Amniotic epithelial cell (primary cell): ENCODE measurements at places on chromosomes 16 and 17.

DNA sequence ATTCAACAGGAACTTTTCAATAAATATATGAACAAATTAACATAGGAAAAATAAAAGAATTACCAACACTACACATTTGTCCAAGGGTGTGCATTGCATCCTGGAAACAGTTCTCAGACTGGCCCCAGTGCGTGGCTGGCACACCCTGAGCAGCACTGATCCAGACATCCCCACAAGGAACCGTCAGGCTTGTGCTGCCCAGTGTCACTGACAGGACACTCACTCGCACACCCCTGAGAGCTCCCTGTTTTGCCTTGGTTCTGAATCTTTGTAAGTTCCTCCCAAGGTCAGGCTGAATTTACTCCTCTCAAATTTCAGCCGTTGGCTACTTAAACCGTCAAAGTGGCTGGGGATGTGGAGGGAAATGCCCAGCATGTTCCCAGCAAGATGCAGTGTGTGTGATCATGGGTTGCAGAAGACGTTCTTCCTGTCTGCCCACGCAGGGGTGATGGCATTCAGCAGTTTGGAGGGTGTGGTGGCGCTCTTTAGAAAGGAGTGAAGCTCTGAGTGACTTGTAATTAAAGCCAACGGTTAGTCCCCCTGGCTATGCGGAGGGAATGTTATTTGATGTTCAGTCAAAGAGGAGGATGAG lies 1.7 kb downstream of the MT2A start:
- peak; percentile 94 for DNase-seq

DNA sequence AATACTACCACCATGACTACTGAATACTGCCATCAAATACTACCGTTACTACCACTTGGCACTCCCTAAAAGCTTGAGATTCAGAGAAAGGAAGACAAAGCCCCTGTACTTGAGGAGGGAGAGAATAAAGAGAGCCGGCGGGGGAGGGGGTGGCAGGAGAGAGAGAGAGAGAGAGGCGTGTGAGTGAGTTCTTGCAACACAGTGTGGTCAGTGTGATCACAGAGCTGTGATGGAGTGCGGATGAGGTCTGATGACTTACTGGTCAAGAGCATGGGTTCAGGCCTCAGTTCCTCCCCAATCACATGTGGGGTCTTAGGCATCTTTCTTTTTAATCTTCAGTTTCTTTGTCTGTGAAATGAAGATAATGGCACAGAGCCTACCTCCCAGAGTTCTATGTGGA lies 19.2 kb downstream of the PRKCB start:
- no peak for DNase-seq

DNA sequence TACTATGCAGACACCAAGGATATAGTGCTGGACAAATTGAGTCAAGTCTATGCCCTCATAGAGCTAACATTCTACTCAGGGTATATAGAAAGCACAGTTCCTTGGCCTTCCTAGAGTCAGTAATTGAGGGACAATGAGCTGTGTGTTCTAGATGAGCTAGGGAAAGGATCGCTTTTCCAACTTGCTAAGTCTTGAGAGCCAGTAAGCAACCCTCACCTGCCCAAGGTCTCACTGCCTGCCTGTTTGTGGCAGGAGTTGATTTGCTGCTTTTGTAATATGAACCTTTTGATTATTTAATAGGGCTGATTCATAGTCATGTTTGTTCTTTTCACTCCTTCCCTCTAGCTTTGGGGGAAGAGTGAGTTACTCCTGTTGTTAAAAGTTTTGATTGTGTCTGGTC lies 6.5 kb downstream of the DDX42 start:
- DNase-seq: peak; percentile 47

- DNase-seq: peak; percentile 97
Measured at GRCh38 chr17:77963441-77963840, 4.9 kb downstream of the TNRC6C start.

GRCh38 chr16:35492225-35492624 lies 2032.8 kb downstream of the TP53TG3F start:
- DNase-seq: no peak

GRCh38 chr17:72913142-72913682 lies 179.3 kb downstream of the SLC39A11 start:
- DNase-seq: no peak

DNA sequence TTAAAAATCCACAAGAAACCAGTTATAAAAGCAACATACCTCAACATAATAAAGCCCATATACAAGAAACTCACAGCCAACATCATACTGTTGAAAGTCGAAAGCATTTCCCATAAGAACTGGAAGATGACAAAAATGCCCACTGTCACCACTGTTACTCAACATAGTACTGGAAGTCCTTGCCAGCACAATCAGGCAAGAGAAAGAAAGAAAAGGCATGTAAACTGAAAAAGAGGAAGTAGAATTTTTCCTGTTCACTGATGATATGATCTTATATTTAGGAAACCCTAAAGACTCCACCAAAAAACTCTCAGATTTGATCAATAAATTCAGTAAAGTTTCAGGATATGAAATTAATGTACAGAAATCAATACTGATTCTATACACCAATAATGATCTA lies 45.1 kb downstream of the AHSP start:
- no peak for DNase-seq

- no peak for DNase-seq
Measured at GRCh38 chr17:74529243-74529642, 2.0 kb downstream of the CD300LB start.

- DNase-seq: no peak
Measured at GRCh38 chr17:60902399-60902798, 224.7 kb downstream of the BCAS3 start.

- no peak for DNase-seq
Measured at GRCh38 chr16:49788986-49789385, 66.9 kb downstream of the ZNF423 start.

DNA sequence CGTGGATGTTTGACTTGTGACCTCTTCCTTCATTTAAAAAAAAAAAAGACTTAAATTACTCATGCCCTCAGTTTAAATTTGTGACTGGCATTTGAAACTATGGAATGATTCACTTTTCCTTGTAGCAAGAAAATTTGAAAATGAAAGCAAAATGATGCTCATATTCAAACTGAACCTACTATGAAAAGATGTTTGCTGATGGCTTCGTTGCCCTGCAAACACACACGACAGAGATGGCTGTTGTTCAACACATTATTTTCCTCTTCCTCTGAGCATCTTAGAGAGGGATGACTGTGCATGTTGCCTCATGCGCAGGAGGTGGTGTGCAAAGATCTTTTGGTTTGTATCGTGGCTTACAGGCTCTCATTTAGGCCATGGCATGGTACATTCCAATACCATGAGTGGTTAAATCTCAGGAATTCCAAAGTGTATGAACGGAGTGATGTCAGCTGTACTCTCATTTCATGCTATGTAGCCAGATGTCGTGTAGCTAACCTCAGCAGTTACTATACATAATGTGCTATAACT lies 164.5 kb downstream of the PRKCA start:
- peak; percentile 100 for DNase-seq

DNA sequence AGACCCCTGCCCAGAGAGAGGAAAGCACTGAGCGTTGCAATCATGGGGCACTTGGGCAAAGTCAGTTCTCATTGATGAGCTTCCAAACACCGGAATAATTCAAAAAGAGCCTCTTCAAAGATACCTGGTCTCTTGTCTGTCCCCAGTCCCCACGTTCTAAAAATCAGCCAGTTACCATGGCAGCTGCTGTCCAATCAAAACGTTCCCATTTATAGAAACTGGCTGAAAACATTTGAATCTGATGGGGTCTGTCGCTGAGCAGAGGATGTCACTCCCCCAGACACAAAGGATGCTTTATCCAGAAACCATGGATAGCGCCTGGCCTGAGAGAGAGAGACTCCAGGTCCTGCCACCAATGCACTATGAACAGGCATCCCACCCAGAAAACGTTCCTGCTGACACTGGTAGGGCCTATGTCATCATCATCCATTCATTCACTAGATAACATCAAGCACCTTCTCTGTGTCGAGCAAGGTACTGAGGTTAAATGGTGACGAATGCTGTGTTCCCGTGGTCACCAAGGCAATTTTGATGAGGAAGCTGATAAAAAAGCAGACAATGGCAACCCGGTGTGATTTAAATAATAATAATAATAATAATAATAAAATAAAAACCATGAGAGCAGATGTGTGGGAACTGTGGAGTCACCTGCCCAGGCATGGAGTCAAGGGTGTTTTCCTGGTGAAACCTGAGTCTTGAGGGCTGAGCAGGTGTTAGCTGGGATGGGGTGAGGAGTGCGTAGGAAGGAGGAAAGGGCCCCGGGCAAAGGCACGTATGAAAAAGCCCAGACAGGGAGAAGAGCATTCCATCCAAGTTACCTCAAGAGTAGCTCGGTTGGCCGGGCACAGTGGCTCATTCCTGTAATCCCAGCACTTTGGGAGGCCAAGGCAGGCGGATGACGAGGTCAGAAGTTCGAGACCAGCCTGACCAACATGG lies 19.0 kb upstream of the CALB2 start:
- DNase-seq: no peak

DNA sequence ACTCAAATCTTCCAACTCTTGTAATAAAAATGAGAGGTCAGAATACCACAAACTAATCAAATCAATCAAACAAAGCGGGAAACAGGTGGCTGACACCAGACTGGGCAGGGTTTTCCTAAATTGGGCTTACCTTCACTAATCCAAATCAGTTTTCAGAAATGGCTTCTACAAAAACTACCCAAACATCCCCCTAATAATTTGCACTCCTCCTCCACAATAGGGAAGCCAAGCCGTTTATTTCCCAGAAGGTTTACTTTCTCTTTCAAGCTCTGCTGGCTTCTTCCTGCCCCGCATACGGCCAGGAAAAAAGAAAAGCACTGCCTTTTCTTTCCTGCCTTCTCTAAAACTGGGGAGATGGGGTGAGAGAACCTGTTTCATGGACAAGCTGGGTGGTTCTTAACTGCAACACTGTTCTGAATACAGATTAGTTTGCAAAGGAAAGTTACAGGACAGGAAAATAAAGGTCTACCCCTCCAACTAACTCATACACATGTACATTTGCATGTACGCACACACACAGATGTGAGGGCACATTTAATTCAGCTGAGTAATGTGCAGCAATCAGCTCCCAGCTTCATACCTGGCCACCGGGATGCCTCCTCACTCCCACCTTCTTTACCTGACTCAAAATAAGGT lies 9.2 kb downstream of the STAT3 start:
- peak; percentile 33 for DNase-seq

- peak; percentile 73 for DNase-seq
Measured at GRCh38 chr16:1812732-1813163, 13.9 kb downstream of the HAGH start.

DNA sequence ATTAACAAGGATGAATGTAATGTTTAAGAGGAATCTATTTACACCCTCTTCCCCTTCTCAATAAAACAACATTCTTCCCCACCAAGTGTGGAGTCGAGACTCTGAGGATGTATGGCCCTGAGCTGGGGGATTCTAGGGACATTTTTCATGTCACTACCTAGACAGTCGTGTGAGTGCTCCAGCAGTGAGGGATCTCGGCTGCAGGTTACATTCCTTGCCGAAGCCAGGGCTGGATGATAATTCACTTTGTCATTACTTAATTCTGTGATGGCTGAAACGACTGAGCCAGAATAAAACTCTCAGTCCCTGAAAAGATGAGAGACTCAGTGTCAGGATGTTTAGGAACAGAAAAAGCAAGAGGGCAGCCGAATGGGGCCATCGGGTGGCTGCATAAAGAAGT lies 106.9 kb upstream of the HSBP1 start:
- DNase-seq: no peak

GRCh38 chr17:81368161-81369022 lies 26.9 kb upstream of the BAHCC1 start:
- no peak for DNase-seq

GRCh38 chr17:80664217-80664790 lies 119.7 kb downstream of the RPTOR start:
- DNase-seq: peak; percentile 29

DNA sequence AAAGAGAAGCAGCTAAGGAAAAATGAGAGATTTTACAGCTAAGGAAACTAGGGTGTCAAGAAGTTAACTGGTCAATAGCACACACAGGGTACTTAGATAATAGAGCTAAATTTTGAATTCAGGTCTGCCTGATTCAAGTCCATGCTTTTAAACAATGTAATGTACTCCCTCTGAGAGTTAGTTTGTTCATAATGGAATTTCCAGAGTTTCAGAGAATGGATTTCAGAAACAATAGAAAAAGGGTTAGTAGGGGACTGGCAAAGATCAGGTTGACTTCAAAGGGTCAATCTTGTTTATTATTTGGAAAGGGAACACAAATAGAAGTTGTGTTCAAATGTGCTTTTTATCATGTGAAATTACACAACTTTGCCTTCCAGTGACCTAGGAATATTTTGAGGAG lies 17.9 kb downstream of the NSRP1 start:
- DNase-seq: no peak

GRCh38 chr16:2692948-2693651 lies 10.8 kb downstream of the KCTD5 start:
- DNase-seq: peak; percentile 4

DNA sequence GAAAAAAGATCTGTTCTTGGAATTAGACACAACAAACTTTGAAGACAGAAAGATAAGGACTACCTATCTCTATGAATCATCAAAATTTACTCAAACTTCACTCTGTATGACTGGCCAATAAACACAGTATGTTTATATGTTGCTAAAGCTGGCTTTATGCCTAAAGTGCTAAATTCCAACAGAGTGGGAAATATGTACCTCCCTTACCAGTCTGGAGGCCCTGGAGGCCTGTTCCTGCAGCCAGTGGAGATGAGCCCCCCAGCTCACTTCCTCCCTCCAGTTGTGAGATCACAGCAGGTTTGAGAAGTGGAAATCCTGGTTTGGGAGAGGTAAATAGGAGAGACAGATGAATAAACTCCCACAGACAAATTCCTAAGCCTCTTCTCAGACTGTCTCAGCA lies 9.0 kb downstream of the ZNF23 start:
- peak; percentile 71 for DNase-seq

- no peak for DNase-seq
Measured at GRCh38 chr16:71726476-71727315, 2.2 kb upstream of the PHLPP2 start.

DNA sequence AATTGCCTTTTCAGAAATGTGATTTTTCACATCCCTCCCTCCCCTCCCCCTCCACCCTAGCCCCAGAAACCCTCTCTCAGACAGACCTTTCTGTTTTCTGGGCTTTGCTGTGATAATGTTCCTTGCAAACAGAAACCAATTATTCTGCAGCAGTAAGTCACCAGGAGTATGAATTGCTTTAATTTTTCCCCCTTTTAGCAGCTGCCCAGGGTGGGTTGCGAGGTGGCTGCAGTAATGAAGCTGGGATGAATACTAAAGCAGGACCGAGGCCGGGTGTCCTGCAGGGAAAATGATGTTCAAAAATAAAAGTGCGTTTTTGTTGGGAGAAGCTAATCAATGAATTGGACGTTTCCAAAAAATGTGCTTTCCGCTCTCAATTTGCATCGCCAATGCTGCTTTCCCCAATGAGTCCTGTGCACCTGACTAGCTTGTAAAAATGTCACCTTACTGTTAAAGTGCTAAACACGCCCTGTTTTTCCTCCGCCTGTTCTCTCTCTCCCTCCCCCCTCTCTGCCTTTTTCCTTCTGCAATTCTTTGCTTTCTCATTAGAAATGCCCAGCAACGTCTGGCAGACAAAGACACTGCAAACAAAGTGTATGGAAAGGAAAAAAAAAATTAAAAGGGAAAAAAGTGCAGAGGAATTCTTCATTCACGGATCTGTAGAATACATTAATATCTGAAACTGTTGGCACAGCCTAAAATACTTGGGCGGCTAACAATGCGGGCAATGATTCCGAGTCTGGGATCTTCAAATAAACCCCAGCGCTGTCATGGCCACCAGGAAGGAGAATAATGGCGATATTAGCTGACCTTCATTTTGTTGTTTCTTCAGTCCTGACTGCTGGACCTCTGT lies 244.1 kb downstream of the STX8 start:
- DNase-seq: no peak

- no peak for DNase-seq
Measured at GRCh38 chr17:192666-193425, 11.4 kb upstream of the DOC2B start.
